ENCODE measurements at places on chromosomes 5 and 9. TPM values are rescaled to one million over a fixed set of nuclear protein-coding genes. Genes with fewer than 3 reads are reported as not detected.

CNTNAP3B gene
- total RNA-seq, result 4.1 TPM

C9 gene
- total RNA-seq, result not detected

CAVIN4 gene
- total RNA-seq, result 7.4 TPM

ZFP2 gene
- 2.8 TPM for total RNA-seq

SLC4A9 gene
- total RNA-seq, result 0.23 TPM

Measured in endothelial cell (in vitro differentiated cells).